Stimulated activated CD8-positive, alpha-beta memory T cell treated with anti-CD3 and anti-CD28 coated beads, Interleukin-15, amount 100 ng/mL, for 4 hours (primary cell): ENCODE measurements at places on chromosomes 16 and 17.

DNA sequence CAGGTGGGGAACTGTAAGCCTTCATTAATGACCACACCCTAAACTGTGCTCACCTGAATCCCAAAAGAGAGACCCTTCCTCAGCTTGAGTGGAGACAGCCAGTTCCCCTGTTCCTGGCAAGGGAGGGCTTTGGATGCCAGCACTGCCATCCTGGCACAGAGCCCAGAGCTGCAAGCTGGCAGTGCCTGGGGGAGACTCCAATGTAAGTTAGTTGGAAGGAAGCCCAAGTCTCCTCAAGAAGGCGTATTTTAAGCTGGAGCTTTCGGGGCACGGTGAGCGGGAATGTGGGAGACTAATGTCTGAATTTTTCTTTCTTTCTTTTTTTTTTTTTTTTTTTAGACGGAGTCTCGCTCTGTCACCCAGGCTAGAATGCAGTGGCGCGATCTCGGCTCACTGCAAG, 4.7 kb downstream of the CDC42EP4 start:
- no peak for DNase-seq

GRCh38 chr17:68347380-68347779, 56.1 kb downstream of the ARSG start:
- no peak for DNase-seq

GRCh38 chr16:3592559-3592958, 15.4 kb upstream of the NLRC3 start:
- no peak for DNase-seq

- no peak for DNase-seq
These were observed 160.4 kb downstream of the ABCC12 start for GRCh38 chr16:47995354-47995753.

DNA sequence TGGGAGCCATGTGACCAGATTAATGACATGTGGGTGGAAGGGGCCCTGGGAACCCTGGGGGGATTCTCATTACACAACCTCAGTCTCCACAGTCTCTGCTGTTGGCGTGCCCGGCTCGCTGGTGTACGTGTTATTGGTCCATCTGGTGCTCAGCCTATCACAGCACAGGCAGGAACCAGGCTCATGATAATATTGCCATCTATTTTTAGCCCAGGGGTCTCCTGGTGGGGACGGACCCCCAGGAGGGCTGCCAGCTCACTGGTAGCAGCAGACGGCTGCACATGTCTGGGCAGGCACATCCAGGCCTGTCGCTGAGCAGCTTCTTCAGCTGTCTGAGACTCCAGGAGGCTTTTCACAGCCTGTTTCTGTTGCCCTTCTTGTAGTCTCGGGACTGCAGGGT, 123.8 kb downstream of the RAB11FIP4 start:
- DNase-seq = no peak

DNA sequence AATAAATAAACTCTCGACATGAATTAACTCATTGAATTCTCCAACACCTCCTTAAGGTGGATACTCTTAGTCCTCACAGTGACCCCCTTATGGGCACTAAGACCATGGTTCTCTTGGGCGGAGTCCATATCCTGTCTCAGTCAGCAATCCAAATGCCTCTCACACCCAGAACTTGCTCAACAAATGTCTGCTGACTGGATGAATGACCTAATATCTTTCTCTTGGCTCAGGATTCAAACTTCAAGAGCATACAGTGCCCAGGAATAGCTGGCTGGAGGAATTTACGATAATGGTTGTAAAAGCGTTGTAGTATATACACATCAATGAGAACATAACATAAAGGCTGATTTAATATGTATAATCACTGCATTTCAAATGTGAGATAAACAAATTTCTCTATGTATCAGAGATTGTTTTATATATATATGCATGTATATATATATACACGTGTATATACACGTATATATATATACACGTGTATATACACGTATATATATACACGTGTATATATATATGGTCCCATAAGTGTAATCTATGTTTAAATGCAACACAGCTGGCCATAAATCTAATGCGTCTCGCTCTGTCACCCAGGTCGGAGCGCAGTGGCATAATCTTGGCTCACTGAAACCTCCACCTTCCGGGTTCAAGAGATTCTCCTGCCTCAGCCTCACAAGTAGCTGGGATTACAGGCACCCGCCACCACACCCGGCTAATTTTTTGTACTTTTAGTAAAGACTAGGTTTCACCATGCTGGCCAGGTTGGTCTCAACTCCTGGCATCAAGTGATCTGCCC, 6.5 kb upstream of the UBB start:
- no peak for DNase-seq

- peak; percentile 13 for DNase-seq
These were observed 732 bp downstream of the ULK2 start for GRCh38 chr17:19867079-19867328.

GRCh38 chr17:1713878-1714426, 3.8 kb upstream of the TLCD2 start:
- no peak for DNase-seq

DNA sequence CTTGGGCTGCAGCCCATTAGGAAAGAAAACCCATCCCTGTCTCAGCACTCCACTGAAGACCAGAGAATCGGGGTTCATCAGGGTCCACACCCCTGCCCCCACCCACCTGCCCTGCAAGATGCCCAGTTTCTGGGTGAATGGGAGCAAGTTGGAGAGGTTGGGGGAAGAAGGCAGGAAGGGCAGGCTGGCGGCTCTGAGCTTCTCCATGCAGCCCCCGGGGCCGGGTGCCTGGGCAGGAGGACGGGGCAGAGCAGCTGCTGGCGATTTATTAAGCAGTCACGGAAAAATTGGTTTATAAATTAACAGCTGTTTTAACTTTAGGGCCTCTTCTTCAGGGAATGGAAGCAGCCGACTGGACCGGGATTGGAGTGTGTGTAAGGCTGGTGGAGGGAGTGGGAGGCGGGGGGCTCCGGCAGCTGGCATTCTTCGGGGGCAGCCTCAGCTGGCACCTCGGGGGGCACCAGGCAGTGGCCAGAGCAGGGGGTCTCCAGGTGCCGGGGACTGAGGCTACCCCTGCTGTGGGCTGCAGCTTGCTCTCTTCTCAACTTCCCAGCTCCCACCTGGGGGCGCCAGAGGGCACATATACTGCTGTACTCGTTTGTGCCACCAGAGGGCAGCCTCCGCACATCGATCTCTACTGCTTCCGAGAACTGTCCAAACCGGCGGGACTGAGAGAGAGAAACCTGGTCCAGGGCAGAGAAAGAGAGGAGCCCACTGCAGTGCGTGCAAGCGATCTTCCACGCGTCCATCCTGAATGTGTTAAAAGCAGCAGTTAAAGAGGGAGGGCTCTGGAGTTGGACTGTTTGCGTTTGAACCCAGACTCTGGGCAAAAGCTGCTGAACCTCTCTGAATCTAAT, 5.0 kb upstream of the PPP1R1B start:
- peak; percentile 66 for DNase-seq

- no peak for DNase-seq
These were observed 96.6 kb downstream of the HIC1 start for GRCh38 chr17:2151358-2152033.

DNA sequence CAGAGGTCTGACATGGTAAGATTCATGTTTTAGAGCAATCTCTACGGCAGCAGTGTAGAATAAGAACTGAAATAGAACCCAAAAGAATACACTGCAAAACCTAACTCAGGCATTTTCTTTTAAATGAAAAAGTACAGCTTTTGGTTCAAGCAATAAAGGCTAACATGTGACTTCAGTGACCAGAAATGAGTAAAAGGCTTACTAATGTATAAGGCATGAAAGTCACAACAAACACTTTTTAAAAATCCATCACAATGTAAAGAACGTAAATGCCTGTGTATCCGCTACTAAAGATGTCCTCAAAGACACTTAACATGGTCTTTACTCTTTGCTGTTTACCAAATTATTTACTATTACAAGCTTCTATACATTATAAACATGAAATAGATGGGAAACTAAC, 16.6 kb downstream of the KIAA0753 start:
- DNase-seq = no peak

GRCh38 chr16:48361540-48362144, 23.6 kb downstream of the SIAH1 start:
- no peak for DNase-seq

DNA sequence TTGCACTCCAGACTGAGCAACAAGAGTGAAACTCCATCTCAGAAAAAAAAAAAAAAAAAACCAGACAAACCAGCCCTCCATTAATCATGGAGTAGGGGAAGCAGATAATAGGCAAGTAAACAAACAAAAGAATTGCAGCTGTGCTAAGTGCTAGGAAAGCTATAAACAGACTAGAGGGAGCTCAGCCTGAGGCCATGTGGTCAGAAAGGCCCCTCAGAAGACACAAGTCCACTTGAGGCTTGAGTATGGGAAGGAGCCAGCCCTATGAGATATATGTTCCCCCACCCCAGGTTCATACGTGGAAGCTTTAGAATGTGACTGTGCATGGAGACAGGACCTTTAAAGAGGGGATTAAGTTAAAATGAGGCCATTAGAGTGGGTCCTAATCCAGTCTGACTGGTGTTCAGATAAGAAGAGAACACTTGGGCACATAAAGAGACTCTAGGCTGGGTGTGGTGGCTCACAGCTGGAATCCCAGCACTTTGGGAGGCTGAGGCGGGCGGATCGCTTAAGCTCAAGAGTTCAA, 132.6 kb upstream of the NOL11 start:
- no peak for DNase-seq

GRCh38 chr16:22206842-22207714, 1.0 kb downstream of the EEF2K start:
- peak; percentile 67 for DNase-seq

DNA sequence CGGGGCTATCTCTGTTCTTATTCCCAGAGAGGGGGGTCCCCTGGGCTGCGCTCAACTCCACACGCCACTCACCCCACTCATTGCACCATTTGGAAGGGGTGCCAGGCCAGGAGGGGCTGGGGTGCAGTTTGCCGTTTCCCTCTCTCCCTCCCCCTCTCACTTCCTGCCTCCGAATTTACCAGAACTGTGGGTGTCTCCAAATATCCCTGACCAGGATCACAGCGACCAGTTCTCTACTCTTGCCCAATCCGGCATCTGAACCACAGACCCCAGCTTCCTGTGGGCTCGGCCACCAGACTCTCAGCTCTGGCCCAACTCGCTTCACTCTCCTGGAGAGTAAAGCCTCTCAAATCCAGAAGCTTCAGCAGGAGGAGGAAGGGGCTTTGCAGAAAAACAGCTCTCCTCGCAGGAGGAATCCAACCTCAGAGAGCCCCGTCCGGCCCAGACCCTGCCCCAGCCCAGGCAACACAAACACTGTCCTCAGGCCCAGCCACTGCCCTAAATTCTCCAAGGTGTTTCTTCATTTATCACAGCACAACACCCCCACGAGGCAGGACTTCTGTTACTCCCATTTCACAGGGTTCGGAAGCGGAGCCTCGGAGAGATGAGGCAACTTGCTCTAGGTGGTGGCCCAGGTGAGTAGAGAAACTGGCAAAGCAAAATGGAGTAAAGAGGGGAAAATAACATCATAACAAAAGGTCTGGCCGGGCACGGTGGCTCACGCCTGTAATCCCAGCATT, 423 bp upstream of the ASGR2 start:
- no peak for DNase-seq

- no peak for DNase-seq
These were observed 15.5 kb downstream of the SNF8 start for GRCh38 chr17:48928876-48929811.

- no peak for DNase-seq
These were observed 355.7 kb upstream of the MON1B start for GRCh38 chr16:76835339-76835738.

GRCh38 chr16:12235110-12235509, 258.6 kb downstream of the SNX29 start:
- no peak for DNase-seq

- DNase-seq = no peak
These were observed 158.4 kb downstream of the CCDC182 start for GRCh38 chr17:57586742-57587141.

DNA sequence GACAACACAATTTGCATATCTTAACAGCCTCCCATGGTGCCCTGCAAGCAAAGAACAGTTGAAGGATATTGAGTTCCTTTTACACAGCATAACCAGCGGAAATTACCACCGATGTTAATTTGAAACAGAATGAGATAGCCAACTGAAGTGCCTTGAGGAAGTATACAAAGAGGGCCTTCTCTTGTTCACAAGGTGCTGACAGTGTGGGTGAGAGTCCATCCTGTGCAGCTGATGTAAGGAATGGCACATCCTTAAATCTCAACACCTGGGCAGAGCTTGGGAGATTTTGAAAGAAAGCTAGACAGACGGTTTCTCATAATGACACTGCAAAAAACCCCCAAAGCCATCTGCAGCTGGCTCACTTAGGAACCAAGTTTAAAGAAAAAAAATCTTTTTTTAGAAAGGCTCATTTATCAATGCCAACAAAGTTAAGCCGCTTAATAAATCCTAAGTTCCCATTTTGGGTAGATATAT, 818.6 kb downstream of the KCNJ2 start:
- DNase-seq = no peak

GRCh38 chr16:67447508-67448076, 16.7 kb downstream of the HSD11B2 start:
- peak; percentile 18 for DNase-seq

GRCh38 chr16:51544851-51545467, 393.9 kb upstream of the SALL1 start:
- DNase-seq = no peak

- DNase-seq = no peak
These were observed 16.5 kb upstream of the CLEC3A start for GRCh38 chr16:78005881-78006280.

DNA sequence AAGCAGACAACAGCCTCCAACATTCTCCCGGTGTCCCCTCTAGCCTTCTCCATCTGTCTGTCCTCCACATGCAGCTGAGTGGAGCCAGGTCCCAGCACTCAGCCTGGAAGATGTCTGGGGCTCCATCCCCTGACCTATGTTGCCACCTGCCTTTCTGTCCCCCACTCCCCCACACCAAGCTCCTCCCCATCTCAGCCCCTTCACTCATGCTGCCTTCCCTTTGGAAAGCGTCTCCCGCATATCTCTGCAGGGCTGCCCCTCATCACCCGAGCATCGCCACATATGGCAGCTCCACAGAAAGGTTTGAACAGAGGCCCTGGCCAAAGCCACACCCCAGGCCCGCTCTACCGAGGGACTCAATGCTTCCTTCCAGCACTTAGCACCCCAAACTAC, 24.2 kb downstream of the NSMCE1 start:
- DNase-seq = no peak

- DNase-seq = no peak
These were observed 1.7 kb upstream of the NLRC5 start for GRCh38 chr16:56987692-56988091.
